ENCODE measurements at places on chromosomes 3 and 15. TPM values are rescaled to one million over a fixed set of nuclear protein-coding genes. Genes with fewer than 3 reads are reported as not detected.

The SERINC4 gene
- total RNA-seq = 0.44 TPM

The HYPK gene
- total RNA-seq = 17.9 TPM

The FAM227B gene
- total RNA-seq = 18.5 TPM

The CADM2 gene
- total RNA-seq = 4.3 TPM

The H1-8 gene
- total RNA-seq = not detected

The FAN1 gene
- total RNA-seq = 25.3 TPM

The NANOGP8 gene
- not detected for total RNA-seq

The GATA2 gene
- 11.0 TPM for total RNA-seq

DNA sequence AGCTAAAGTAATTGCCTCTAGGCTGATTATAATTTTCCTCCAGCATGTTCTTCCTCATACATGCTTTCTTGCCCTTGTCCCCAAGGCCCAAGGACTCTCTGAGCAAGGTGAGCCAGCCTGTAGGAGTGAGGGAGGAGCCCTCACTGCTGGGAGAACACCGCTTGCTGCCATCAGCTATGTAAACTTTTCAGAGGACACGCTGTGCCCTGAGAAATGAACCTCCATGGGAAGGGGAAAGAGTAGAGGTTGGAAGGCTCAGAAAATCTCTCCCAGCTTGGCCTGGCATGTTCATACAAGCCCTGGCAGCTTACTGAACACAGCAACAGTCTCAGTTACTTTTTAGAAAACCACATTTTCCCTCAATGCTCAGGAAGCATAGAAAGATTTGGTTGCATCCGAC, 103.0 kb upstream of the SLC24A5 start:
- no peaks in the 10 kb centered on the region for H3K36me3 ChIP-seq
- no peak overlapping the region for H3K27ac ChIP-seq
- no peak for DNase-seq
- H3K27me3 ChIP-seq = no peaks in the 10 kb centered on the region
- H3K4me3 ChIP-seq = no peak overlapping the region

GRCh38 chr3:140128631-140129030, 193.6 kb downstream of the CLSTN2 start:
- no peaks in the 10 kb centered on the region for H3K4me1 ChIP-seq
- no peaks in the 10 kb centered on the region for H3K36me3 ChIP-seq

- no peaks in the 10 kb centered on the region for H3K36me3 ChIP-seq
- no peak for DNase-seq
- H3K4me1 ChIP-seq = peaks cover 3% of the 10 kb centered on the region
- H3K4me3 ChIP-seq = no peak overlapping the region
These were observed 20.5 kb upstream of the RGMA start for GRCh38 chr15:93109336-93110102.

DNA sequence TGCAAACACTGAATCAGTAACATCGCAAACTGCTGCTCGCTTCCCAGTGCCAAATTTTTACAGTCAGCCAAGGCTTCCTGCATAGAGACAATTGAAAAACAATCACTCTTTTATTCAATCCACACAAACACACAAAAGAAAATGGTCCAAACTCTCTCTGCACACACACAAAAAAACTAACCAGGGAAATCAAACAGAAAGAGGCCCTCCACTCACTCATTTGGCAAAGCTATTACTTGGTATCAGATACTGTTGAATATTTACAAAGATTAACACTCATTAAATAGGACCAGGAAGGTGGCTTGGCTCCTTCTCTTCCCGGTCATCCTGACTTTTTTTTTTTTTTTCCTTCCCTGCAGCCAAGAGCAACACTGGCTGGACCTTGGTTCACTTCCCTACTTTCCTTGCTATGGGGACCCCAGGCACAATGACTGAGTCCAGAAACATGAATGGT, 62.4 kb upstream of the SPATA12 start:
- no peaks in the 10 kb centered on the region for H3K36me3 ChIP-seq
- H3K27me3 ChIP-seq = no peaks in the 10 kb centered on the region
- H3K4me1 ChIP-seq = peaks cover 13% of the 10 kb centered on the region
- no peak overlapping the region for H3K4me3 ChIP-seq
- no peak overlapping the region for H3K27ac ChIP-seq

DNA sequence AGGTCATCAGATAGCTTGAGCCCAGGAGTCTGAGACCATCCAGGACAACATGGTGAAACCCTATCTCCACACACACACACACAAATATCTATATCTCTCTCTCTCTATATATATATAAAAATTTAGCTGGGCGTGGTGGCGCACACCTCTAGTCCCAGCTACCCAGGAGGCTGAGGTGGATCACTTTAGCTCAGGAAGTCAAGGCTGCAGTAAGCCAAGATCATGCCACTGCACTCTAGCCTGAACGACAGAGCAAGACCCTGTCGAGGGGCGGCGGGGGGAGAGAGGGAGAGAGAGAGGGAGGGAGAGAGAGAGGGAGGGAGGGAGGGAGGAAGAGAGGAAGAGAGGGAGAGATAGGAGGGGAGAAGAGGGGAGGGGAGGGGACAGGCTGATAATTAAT, 28.0 kb downstream of the PLA2G4F start:
- H3K4me3 ChIP-seq = no peak overlapping the region
- no peaks in the 10 kb centered on the region for H3K4me1 ChIP-seq
- DNase-seq = no peak
- H3K27me3 ChIP-seq = peaks cover 25% of the 10 kb centered on the region

DNA sequence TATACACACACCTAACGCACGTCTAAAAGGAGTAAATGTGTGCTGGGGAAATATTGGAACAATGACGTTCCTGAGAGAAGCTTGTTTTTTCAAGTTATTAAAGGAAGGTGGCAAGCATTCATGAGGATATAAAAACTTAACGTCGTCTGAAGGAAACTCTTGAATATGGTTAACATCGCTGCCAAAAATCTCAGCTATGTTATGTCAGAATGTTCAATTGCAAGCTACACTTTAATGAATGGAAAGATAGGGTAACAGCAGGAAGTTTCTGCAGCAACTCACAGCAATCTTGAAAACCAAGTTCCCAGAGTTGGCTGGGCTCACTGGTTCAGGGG, 54.3 kb upstream of the MEF2A start:
- H3K4me1 ChIP-seq = peaks cover 60% of the 10 kb centered on the region
- peak overlapping the region; percentile 82 for H3K27ac ChIP-seq
- peak overlapping the region; percentile 37 for H3K4me3 ChIP-seq
- H3K27me3 ChIP-seq = no peaks in the 10 kb centered on the region
- no peaks in the 10 kb centered on the region for H3K36me3 ChIP-seq
- no peak for DNase-seq

- H3K27me3 ChIP-seq = no peaks in the 10 kb centered on the region
- no peak overlapping the region for H3K4me3 ChIP-seq
- DNase-seq = no peak
These were observed 105.0 kb downstream of the FOXP1 start for GRCh38 chr3:71478568-71478967.

DNA sequence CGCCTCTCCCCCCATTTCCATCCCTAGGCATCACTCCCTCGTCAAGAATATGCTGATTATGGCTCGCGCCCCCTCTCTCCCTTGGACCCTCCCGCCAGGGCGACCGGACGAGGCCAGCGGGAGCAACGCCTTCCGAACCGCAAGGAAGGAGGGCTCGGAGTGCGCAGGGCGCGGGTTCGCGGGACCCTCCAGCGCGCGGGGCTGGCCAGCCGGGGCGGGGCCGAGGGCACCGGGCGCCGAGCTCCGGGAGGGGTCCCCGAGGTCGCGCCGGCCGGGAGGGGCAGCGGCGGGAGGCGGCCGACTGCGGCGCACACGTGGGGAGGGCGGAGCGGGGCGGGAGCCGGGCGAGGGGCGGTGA, 483 bp downstream of the EHD4 start:
- peak overlapping the region; percentile 90 for H3K4me3 ChIP-seq
- H3K27me3 ChIP-seq = no peaks in the 10 kb centered on the region
- peaks cover 58% of the 10 kb centered on the region for H3K4me1 ChIP-seq
- no peaks in the 10 kb centered on the region for H3K36me3 ChIP-seq

- no peaks in the 10 kb centered on the region for H3K36me3 ChIP-seq
- no peaks in the 10 kb centered on the region for H3K27me3 ChIP-seq
- H3K4me1 ChIP-seq = peaks cover 72% of the 10 kb centered on the region
- H3K27ac ChIP-seq = peak overlapping the region; percentile 92
- H3K4me3 ChIP-seq = peak overlapping the region; percentile 79
These were observed 2.9 kb downstream of the NCEH1 start for GRCh38 chr3:172707967-172708366.

GRCh38 chr3:99250272-99250671, 348.8 kb upstream of the DCBLD2 start:
- H3K4me3 ChIP-seq = no peak overlapping the region
- peak overlapping the region; percentile 64 for H3K27ac ChIP-seq
- H3K36me3 ChIP-seq = no peaks in the 10 kb centered on the region
- H3K4me1 ChIP-seq = peaks cover 28% of the 10 kb centered on the region
- DNase-seq = no peak

GRCh38 chr15:69080295-69081248, 66.1 kb downstream of the NOX5 start:
- H3K4me3 ChIP-seq = peak overlapping the region; percentile 3
- no peaks in the 10 kb centered on the region for H3K27me3 ChIP-seq
- H3K4me1 ChIP-seq = peaks cover 60% of the 10 kb centered on the region
- no peak for DNase-seq
- no peaks in the 10 kb centered on the region for H3K36me3 ChIP-seq

DNA sequence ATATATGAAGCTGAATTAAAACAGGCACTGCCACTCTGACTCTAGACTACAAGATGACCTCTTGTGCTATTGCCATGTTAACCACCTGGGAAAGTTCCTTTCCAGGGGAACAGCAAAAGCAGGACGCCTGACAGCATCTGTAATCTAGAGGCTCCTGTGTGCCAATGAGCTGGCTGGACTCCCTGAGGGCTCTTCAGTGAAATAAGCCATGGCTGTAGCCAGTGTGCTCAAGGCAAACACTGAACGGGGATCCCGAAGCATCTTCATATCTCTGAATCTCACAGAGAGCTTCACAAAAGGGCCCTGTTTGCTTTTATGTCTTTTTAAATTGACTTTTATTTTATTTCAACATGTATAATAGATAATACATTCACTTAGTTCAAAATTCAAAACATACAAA, 57.2 kb downstream of the BFSP2 start:
- no peaks in the 10 kb centered on the region for H3K36me3 ChIP-seq
- H3K4me1 ChIP-seq = peaks cover 11% of the 10 kb centered on the region
- H3K4me3 ChIP-seq = no peak overlapping the region
- DNase-seq = no peak
- peaks cover 3% of the 10 kb centered on the region for H3K27me3 ChIP-seq

DNA sequence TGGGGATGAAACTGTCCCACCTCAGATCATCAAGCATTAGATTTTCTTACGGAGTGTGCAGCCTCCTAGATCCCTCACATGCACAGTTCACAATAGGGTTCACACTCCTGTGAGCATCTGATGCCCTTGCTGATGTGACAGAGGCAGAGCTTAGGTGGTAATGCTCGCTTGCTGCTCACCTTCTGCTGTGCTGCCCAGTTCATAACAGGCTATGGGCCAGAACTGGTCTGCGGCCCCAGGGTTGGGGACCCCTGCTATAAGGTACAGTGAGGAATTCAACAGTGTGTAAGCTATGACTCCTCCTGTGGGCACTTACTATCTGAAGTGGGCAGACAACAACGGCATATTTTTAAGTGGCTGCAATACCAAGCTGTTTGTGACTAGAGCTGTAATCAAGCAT, 187.9 kb upstream of the BHLHE40 start:
- no peak overlapping the region for H3K27ac ChIP-seq
- H3K4me1 ChIP-seq = no peaks in the 10 kb centered on the region
- H3K27me3 ChIP-seq = no peaks in the 10 kb centered on the region

GRCh38 chr3:25033407-25034029, 394.5 kb upstream of the RARB start:
- H3K4me3 ChIP-seq = no peak overlapping the region
- H3K36me3 ChIP-seq = no peaks in the 10 kb centered on the region
- no peak overlapping the region for H3K27ac ChIP-seq
- peak; percentile 36 for DNase-seq
- peaks cover 21% of the 10 kb centered on the region for H3K4me1 ChIP-seq
- no peaks in the 10 kb centered on the region for H3K27me3 ChIP-seq

- DNase-seq = no peak
- H3K27ac ChIP-seq = no peak overlapping the region
- peaks cover 10% of the 10 kb centered on the region for H3K4me1 ChIP-seq
- H3K27me3 ChIP-seq = no peaks in the 10 kb centered on the region
- no peaks in the 10 kb centered on the region for H3K36me3 ChIP-seq
- no peak overlapping the region for H3K4me3 ChIP-seq
These were observed 462.2 kb downstream of the NSUN3 start for GRCh38 chr3:94525043-94525442.

DNA sequence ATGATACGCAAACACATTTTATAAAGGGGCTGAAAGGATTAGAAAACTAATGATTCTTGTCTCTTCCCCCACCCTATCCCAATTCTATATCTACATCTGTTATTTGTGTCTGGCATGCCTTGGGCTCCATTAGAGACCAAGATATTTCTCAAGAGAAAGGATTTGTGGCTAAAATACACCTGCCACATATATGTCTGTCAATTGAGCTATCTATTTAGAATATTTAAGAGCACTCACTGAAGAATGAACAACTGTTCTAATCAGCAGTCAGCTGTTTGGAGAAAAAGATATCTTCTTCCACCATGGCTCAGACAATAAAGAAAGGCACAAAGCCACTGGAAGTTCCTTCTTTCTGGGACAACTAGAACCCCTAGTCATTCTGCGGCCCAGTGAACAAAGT, 61.7 kb upstream of the LRRN1 start:
- no peaks in the 10 kb centered on the region for H3K4me1 ChIP-seq
- no peak overlapping the region for H3K4me3 ChIP-seq
- H3K27me3 ChIP-seq = peaks cover 3% of the 10 kb centered on the region
- no peak for DNase-seq

DNA sequence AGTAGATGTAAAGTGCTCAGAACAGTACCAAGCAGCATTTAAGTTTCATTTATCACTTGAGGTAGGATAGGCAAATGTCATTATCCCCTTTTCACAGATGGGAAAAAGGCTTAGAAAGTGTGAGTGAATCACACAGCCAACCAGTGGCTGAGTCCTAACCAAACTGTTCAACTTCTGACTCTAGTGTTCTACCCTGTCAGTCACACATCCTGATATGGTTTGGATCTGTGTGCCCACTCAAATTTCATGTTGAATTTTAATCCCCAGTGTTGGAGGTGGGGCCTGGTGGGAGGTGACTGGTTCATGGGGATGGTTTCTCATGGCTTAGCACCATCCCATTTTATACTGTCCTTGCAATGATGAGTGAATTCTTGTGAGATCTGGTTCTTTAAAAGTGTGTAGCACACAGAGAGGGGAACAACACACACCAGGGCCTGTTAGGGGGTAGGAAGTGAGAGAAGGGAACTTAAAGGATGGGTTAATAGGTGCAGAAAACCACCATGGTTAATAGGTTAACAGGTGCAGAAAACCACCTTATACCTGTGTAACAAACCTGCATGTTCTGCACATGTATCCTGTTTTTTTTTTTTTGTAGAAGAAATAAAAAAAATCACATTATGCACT, 304.7 kb downstream of the SUCLG2 start:
- no peaks in the 10 kb centered on the region for H3K36me3 ChIP-seq
- H3K4me3 ChIP-seq = no peak overlapping the region
- no peaks in the 10 kb centered on the region for H3K4me1 ChIP-seq
- H3K27me3 ChIP-seq = no peaks in the 10 kb centered on the region
- no peak for DNase-seq

DNA sequence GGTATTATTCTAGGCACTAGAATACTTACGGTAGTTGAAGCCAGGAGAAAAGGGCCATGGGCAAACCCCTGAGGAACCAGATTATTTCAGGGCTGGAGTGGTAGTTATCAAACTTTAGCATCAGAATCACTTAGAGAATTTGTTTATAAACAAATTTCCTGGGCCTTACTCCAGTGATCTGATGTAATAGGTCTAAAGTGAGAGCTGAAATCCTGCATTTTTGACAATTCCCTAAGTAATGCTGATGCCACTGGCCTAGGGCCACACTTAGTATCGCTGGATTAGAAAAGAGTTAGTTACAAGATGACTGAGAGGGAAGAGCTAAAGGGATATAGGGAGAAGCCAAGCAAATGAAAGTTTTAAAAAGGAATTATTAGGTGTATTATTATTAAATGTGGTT, 412.5 kb upstream of the THRB start:
- no peaks in the 10 kb centered on the region for H3K36me3 ChIP-seq
- DNase-seq = no peak
- no peak overlapping the region for H3K4me3 ChIP-seq
- H3K27ac ChIP-seq = no peak overlapping the region
- no peaks in the 10 kb centered on the region for H3K27me3 ChIP-seq
